ENCODE measurements at places on chromosomes 4 and X.

- no peak for DNase-seq
Observed at GRCh38 chr4:174613979-174614378, 91.7 kb upstream of the HPGD start.

GRCh38 chrX:39470588-39471407 is 627.0 kb downstream of the BCOR start:
- no peak for DNase-seq

- no peak for DNase-seq
Observed at GRCh38 chrX:148823986-148824385, 323.6 kb downstream of the AFF2 start.

DNA sequence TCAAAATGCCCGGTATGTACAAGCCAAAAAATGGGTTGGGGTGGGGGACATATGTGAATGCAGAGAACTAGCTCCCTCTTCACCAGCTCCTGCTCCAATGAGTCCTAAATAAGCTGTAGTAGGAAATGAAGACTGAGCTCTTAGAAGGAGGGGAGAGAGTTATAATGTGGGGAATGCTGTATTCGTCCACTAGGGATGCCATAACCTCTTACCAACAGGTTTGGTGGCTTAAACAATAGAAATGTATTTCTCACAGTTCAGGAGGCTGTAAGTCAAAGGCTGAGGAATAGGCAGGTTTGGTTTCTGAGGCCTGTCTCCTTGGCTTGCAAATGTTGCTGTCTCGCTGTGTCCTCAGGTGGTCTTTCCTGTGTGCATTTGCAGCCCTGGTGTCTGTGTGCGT is 4.4 kb upstream of the INPP4B start:
- no peak for DNase-seq

DNA sequence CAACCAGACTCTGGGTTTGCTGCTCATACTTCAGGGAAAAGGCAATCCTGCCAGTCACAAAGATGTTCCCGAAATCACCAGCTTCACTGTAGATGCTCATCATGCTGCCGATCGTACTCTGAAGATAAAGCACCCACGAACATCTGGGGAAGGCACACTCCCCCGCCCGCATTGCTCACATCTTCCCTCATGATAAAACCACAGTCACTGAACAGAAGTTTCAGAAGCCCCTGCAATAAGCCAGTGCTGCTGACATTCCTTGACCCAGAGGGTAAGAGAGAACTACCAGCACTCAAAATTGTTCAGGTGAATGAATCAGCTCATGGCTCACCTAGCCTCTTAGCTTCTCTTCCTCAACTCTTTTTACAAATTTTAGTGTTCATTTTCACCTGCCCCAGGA is 43.1 kb downstream of the SRPX2 start:
- DNase-seq, result no peak

DNA sequence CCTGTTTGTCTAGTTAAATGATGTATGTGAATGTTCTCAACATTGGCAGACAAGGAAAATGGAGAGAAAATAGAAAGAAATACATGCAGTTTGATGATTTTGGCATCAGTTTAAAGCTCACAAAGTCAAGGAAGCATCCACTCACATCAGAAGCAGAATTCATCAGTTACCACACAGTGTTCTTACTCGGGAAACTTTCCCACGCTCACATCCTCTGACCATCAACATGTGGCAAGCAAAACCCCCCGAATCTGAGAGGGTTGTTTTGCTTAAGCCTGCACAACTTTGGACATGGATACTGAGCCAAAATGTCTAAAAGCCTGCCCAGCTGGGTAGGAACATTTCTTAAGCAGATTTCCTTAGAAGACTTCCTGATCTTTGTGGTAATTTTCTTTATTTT is 407.6 kb downstream of the ANKRD50 start:
- no peak for DNase-seq

GRCh38 chrX:148874636-148875246 is 374.3 kb downstream of the AFF2 start:
- no peak for DNase-seq

DNA sequence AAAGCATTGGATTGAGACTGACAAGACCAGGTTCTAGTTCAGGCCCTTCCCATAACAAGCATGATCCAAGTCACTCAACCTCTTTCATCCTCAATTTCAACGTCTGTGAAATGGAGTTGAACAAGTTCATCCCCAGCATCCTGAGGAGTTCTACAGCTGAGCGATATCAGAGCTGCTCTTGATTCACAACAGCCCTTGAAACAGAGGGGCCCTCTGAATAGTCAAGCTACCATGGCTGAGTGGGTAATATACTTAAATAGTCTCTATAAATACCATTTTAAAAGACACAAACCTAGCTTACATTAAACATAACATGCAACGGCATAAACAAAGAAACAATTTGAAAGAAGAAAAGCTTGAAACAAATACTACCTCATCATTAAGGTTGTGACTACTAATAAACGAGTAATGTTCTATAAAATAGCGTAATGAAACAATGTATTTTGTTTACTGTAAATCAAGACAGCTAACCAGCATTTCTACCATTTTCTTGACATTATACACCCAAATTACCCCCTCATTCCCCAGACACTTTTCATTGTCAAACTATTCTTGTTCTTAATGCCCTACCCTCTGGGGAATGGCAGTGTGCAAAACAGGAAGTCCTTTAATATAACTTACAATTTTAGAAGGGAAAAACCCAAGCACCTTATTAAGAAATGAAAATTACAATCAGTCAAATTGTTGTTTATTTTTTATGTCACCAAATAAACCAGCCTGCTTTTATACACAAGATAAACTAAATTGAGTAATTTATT is 202.3 kb downstream of the PARM1 start:
- no peak for DNase-seq

DNA sequence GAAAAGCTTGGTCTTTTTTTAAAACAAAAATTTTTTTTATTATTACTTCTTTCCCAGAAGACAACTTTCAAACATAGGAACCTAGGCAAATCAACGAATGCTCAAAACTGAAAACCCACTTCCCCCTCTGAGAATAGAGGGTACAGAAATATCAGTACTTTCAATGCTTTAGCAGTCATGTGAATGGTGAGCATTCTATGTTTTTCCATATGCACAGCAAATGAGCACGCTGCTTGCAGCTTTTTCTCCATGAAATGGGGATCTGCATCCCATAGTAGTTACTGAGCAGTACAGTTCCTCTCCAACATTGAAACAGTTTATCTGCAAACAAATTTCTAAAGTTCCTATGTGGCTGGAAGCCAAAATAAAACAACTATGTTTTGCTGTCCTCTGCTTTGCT is 108.4 kb upstream of the BMP2K start:
- DNase-seq, result no peak

Data from stimulated activated CD8-positive, alpha-beta memory T cell treated with anti-CD3 and anti-CD28 coated beads, Interleukin-4, amount 100 ng/mL, for 24 hours (primary cell).